ENCODE measurements at places on chromosomes 3 and 15.

GRCh38 chr3:184532940-184533732 lies 28.4 kb upstream of the EPHB3 start:
- no peak for DNase-seq

GRCh38 chr15:71697236-71697635 lies 113.1 kb upstream of the NR2E3 start:
- DNase-seq = no peak

- no peak for DNase-seq
These were observed 875.4 kb downstream of the ROBO2 start for GRCh38 chr3:77915336-77915735.

- DNase-seq = no peak
These were observed 1.4 kb downstream of the SRGAP3 start for GRCh38 chr3:9247941-9248521.

DNA sequence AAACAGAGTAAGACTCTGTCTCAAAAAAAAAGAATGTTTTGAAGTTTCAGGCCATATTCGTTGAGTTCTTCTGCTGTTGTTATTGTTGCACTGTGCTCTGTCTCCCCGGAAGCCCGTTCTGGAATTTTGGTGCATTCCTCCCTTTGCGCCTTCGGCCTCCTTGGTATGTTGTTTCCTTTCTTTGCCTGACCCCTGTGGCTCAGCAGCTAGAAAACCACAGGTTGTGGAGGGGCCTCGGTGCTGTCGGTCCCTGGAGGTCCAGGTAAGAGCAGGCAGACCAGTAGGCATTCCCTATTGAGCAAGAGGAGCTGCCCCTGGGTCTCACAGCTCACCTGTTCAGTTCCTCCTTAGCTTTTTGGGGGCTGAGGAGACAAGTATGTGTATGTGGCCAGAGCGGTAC lies 51.0 kb upstream of the DLG1 start:
- no peak for DNase-seq

- DNase-seq = no peak
These were observed 136.9 kb downstream of the FRMD5 start for GRCh38 chr15:44058126-44058525.

DNA sequence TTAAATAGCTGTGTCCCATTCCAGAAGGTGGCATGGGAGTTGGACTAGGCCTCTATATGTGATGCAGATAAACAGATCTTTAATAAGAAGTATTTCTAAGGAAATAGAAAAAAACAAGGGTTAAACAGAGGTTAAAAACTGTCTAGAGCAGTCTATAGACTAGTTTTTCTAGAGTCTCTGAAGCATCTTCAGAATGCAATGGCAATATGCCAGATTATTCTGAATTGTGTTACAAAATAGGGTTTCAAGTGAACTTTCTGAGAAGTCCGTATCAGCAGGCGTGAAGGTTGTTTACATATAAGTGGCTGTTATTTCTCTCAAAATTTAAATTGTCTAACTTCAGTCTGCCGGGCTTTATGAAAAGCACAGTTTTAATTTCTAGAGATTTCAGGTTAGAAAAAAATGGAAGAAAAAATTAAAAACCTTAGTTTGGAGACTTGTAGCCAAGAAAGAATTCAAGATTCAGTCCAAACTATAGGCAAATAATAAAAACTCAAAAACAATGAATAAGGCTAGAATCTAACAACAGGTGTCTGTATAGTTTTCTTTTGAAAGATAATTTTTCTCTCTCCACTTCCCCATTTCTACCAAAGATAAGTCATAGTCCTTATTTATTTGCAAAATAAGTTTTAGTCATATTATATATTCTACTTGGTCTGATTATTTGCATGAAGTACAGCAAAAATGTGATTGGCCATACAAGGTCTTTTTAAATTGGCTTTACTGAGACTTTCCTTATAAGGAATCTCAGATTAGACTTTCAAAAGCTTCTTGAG lies 55.2 kb downstream of the OSTN start:
- DNase-seq = no peak

DNA sequence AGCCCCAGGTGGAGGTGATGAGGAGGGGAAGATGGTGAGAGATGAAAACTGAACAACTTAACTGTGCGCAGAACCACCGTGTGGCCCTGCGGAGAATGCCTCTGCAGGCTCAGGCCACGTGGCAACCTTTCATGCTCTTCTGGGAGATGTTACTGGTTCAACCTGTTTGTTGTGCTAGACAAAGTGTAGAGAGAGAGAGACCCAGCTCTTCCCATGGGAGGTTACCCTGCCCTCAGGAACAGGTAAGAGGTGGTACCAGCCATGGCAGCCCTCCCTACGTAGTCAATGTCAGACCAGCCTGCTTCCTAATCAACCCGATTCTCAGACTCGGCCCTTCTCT lies 37.0 kb upstream of the HACD2 start:
- DNase-seq = no peak

DNA sequence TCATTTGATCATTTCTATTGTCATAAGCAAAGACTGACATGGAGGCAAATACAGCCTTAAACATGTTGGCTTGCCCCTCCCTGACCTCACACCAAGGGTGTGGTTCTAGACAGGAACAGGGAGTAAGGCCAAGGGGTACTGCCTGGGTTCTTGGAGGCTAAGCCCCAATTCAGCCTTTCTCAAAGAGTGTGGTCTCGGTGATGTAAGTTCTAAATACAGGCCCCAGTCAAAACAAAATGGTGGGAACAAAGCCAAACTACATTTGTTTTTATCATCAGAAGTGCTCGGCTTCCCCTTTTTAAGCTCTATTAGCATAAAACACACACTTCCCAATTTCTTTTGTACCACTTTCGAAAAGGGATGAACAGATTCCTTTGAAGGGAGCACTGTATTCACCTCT lies 129.5 kb downstream of the ATP8B4 start:
- DNase-seq = no peak

GRCh38 chr3:8128686-8129085 lies 372.9 kb upstream of the LMCD1 start:
- no peak for DNase-seq

DNA sequence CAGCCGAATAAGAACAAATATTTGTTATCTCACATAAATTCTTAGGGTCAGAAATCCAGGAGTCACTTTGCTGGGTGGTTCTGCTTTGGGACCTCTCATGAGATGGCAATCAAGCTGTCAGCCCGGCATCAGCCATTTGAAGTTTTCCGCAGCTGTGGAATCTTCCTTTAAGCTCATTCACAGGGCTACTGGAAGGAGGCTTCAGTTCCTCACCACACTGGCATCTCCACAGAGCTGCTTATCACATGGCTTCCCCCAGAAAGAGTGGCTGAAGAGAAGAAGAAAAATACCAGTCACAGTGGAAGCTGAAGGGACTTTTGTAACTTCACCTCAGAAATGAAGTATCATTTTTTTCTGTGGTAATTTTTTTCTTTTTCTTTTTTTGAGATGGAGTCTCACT lies 267.7 kb downstream of the CHL1 start:
- DNase-seq = no peak

- DNase-seq = no peak
These were observed 26.7 kb downstream of the SLCO2A1 start for GRCh38 chr3:134003066-134003465.

- no peak for DNase-seq
These were observed 15.4 kb upstream of the APEH start for GRCh38 chr3:49658711-49659110.

DNA sequence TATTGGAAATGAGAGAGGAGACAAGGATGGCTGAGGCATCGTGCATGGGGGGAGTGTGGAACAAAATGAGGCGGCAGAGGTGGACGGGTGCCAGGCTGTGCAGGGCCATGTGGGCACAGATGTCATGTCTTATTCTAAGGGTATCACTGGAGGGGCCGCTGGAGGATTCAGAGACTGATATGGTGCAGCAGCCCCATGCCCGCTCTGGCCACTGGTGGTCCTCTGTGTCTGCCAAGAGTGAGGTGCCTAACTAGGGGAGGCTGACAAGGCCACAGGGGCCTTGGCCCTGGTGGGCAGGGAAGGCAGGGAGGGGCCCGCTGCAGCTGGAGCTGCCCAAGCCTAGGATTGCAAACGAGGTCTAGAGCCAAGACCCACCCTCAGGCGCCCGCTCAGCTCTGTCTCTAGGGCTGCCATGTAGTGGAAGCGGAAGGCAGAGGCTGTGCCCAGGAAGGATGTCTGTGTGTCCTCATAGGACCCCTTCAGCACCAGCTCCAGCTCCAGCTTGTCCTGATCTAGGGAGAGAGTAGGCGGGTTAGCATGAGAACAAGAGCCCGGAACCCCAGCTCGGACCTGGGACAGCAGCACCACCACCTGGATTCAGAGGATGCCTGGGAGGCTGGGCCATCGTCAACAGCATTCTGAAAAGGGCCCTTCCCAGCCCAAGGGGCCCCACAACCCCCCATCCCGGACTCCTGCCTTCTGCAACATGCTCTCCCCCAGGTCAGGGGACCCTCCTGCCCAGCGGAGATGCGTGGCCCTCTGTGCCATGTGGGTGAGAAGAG lies 11.3 kb downstream of the PLA2G4D start:
- no peak for DNase-seq

- DNase-seq = no peak
These were observed 76.9 kb downstream of the TIMP4 start for GRCh38 chr3:12081826-12082225.

- no peak for DNase-seq
These were observed 34.8 kb downstream of the MCF2L2 start for GRCh38 chr3:183393625-183394024.

DNA sequence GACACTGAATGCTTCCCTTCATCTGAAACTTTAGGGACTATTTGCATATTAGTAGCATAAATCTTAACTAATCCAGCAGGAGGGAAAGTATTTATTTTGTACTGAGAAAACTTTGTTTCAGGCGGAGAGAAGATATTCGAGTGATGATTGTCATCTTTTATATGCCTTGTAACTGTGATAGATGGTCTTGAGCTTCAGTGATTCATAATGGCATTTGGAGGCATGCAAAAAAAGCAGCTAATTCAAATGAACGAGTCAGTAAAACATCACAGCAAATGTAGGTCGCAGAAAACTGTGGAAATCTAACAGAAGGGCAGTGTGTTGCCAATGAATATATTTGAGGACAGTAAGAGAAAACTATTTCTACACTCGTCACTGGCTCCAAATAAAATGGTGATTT lies 643.7 kb upstream of the NAALADL2 start:
- no peak for DNase-seq

DNA sequence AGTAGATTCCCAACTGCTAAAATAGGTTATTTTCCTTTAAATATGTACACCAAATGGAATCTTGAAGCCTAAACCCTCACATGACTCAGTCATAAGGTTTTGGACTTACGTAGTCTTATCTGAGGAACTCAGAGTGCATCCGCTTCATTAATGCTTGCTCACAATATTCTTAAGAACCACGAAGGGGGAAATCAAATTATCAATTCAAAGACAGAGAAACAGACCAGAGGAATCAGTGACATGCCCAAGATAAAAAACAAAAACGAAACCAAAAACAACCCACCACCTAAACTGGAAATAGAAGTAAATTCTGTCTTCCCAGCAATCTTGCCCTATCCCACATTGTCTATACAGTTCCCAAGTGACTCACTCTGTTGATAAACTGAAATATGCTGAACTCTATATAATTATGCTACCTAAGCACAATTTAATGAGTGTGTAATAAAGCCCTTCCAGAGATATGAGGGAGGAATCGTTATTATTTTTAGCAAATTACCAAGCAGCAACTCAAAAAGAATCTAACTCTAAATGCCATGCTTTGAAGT lies 135.4 kb upstream of the CBLB start:
- DNase-seq = peak; percentile 59

- DNase-seq = no peak
These were observed 666 bp upstream of the FAM219B start for GRCh38 chr15:74907163-74907870.

DNA sequence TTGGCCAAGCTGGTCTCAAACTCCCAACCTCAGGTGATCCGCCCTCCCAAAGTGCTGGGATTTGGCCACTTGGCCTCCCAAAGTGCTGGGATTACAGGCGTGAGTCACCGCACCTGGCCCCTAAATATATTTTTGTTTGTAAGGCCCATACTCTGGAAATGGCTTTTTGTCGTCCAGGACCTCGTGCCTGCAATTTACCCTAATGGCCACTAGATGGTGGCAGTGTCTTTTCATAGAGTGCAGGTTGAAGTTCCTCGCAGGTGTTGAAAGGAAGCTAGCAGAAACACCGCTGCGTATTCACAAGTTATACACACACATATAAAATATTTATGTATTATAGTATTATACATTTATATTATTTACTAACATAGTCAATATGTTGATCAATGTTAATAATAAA lies 97.2 kb downstream of the LRTM1 start:
- DNase-seq = no peak

- no peak for DNase-seq
These were observed 6.9 kb upstream of the RFTN1 start for GRCh38 chr3:16520241-16520969.

GRCh38 chr15:89787944-89788343 lies 11.8 kb downstream of the MESP2 start:
- no peak for DNase-seq

DNA sequence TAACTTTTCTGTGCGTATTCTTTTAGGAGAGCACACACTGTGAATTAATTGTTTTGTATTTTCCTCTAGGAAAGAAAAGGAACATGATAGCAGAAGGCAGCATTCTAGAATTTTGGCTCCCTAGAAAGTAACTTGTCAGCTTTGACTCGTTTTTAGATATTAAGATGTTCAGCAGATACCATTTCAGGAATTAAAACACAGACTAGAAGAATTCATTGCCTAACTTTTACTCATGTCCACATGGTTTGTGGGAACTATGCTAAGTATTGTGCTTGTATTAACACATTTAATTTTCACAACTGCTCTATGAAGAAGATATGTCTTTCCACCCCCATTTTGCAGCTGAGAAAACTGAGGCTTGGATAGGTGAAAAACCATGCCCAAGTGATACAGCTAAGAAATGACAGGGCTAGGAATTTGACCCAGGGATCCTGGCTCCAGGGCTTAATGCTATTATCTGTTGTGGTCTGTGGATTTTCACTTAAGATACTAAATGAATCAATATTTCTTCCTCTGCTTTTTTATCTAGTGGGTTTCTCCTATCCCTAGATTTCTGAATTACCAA lies 128.8 kb downstream of the MITF start:
- DNase-seq = no peak

- DNase-seq = peak; percentile 54
These were observed 23.9 kb upstream of the PLSCR2 start for GRCh38 chr3:146493221-146493620.

- DNase-seq = no peak
These were observed 14.3 kb downstream of the TOMM70 start for GRCh38 chr3:100386437-100387074.

DNA sequence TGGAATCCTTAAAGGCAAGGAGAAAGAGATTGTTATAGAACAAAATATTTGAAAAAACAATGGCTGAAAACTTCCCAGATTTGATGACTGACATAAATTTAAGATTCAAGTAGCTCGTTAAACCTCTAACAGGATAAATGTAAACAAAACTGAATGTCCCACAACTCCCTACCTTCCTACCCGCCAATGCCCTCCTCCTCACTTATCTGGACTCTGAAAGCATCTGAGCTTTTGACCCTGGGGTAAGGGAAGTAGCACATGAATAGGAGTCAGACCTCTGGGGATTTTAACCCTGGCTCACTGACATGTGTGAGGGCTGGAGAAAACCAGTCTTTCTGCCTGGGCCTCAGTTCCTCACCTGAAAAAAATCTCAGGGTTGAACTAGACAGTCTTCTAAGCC lies 26.9 kb downstream of the CYP19A1 start:
- DNase-seq = no peak

All from COLO829 (cell line).